Activated effector memory CD4-positive, alpha-beta T cell treated with anti-CD3 and anti-CD28 coated beads, Interleukin-2, amount 50 U/mL, for 16 hours (primary cell): ENCODE measurements at places on chromosomes 3 and 15.

- no peak for DNase-seq
Measured at GRCh38 chr3:59001675-59002074, 48.1 kb downstream of the CFAP20DC start.

- no peak for DNase-seq
Measured at GRCh38 chr3:151347432-151347831, 18.1 kb upstream of the P2RY13 start.

- DNase-seq: no peak
Measured at GRCh38 chr3:40247714-40248454, 61.6 kb upstream of the EIF1B start.

- DNase-seq: no peak
Measured at GRCh38 chr3:107425033-107425432, 47.8 kb downstream of the CCDC54 start.

DNA sequence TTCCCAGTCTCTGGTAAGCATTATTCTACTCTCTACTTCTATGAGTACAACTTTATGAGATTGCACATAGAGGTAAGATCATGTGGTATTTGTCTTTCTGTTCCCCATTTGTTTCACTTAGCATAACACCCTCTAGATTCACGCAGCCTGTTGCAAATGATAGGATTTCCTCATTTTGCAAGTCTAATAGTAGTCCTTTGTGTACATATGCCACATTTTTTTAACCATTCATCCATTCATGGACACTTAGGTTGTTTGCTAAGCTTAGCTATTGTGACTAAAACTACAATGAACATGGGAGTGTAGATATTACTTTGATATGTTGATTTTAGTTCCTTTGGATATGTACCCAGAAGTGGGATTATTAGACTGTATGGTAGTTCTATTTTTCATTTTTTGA is 717.9 kb upstream of the ALCAM start:
- DNase-seq: no peak
